ENCODE measurements at places on chromosomes 1 and 21.

GRCh38 chr1:185474440-185475149 is 157.6 kb upstream of the IVNS1ABP start:
- no peak for DNase-seq

DNA sequence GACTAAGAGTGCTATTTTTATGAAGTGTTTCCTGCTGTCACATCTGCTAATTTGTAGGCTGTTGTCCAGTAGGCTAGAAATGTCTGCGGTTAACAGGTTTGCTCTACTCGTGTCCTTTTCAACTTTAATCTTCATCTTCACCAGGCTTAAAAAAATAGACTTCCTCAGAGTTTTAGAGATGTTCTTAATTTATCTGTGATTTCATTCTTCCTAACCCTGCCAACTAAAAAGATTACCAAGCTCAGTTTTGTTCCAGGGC is 66.8 kb downstream of the SASS6 start:
- no peak for DNase-seq

DNA sequence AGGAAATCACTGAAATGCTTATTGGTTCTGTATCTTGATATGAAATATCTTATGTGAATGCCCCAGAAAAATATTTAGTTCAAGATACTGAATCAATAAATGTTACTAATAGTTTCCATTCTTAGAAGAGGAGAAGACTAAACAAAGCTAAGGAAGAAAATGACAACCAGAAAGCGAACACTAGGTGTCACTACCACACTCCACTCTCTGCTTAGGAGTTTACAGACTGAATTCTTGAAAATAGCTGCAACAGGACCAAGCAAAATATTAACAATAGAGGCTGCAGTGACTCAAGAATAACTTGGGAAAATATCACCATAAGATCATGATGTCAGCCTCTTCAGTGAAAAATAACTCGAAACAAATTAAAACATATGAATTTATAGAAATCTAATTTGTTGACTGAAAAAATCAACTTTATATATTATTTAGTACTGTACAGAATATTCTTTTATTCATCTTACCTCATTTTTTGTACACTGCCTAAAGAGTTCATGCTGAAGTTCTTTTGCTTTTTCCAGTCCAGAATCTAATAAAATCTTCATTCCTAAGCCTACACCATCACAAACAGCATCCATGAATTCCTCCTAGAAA is 61.6 kb downstream of the KIF14 start:
- DNase-seq = no peak

DNA sequence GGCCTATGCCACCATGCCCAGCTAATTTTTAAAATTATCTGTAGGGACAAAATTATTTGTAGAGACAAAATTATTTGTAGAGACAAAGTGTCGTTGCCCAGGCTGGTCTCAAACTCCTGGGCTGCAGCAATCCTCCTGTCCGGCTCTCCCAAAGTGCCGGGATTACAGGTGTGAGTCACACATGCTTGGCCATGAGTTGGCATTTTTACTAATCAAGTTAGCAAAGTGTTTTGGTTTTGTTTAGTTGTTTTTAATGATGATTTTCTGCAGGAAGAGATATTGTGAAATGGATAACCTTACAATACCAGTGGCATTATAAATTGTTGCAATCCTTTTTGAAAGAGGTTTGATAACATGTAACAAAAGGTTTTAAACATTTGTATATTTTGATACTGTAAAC is 65.3 kb upstream of the MAGI3 start:
- DNase-seq = no peak

GRCh38 chr1:111110197-111110899 is 29.5 kb downstream of the DRAM2 start:
- DNase-seq = no peak

DNA sequence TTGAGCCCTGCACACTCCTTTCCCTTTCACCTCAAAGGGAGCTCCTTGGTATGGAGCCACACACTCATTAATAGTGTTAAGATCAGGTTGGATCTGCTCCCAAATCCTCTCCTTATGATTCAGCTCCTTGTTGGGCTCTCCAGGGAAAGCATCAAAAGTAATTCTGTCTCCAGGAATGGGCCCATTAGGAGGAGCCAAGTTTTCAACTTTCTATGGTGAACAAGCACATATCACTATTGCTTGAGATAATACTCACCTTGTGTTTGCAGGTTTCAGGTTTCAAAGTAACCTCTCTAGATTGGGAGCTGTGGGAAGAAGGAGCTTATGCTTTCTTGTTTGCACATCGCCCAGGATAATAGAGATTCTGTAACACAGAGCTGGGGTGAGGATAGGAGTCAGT is 164.8 kb downstream of the TNFSF18 start:
- no peak for DNase-seq

DNA sequence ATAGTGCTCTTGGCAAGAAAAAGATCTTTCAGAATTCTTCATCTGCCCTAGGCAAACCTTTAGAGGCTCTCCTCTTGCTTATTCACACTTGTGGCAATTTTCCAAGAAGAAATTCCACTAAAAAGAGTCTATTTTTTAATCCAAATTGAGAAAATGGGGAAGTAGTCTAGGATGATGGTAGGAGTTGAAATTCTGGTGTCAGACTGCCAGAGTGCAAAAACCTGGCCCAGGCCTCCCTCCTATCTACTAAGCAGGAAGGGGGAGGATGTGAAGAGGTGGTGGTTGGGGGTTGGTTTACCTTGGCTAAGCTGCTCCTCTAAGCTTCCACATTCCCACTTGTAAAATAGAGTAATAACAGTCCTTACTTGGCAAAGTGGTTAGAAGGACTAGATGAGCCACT is 120.6 kb upstream of the KCNJ15 start:
- DNase-seq = no peak

GRCh38 chr1:241592273-241592958 is 47.8 kb downstream of the CHML start:
- no peak for DNase-seq

DNA sequence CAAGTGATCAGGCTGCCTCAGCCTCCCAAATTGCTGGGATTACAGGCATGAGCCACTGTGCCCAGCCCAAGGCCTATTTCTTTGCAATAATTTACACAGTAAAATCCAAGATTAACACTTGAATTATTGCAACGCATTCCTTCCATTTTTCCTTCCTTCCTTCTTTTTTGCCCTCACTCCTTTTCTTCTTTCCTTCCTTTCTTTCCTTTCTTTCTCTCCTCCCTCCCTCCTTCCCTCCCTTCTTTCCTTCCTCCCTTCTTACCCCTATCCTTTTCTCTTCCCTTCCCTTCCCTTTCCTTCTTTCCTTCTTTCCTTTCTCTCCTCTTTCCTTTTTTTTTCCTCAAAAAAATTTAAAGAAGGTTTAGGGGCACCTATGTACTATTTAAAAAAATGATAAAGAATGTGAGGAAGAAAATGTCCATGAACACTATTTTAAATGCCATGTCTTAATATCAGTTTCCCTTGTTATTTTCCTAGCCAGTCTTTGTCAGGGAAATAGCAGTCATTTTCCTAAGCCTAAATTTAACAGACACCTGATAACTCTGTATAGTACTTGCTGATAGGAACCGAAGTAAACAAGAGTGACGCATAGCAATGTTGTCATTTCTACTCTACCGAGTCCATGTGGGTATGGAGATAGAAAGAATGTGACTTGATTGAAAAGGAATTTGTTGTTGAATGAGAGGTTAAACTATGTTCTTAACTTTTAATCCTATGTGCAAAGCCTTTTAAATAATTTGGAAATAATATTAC is 79.8 kb upstream of the HMCN1 start:
- DNase-seq = no peak

GRCh38 chr21:37848721-37849490 is 67.4 kb downstream of the KCNJ6 start:
- no peak for DNase-seq

GRCh38 chr1:204507317-204508105 is 8.7 kb upstream of the MDM4 start:
- peak; percentile 92 for DNase-seq

- DNase-seq = no peak
These were observed 22.8 kb upstream of the DEGS1 start for GRCh38 chr1:224160171-224160682.

- peak; percentile 1 for DNase-seq
These were observed 53.9 kb upstream of the LBR start for GRCh38 chr1:225481738-225482137.

DNA sequence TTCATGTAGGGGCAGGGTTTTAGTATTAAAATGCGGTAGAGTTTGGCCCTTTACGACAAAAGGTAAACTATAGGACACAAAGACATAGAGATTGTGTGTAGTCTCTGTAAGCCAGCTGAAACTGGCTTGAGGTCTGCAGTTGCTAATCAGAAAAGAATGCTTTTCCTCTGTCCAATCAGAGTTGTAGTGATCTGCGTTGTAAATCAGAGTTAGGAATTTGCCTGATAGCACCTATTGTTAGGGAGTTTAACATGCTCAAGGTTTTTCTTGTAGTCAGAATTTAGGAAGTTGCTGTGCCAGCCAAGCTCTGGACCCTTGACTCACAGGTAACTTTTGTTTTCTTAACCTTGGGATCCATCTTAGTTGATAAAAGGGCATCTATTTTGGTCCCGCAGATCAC is 61.2 kb upstream of the VTCN1 start:
- no peak for DNase-seq

DNA sequence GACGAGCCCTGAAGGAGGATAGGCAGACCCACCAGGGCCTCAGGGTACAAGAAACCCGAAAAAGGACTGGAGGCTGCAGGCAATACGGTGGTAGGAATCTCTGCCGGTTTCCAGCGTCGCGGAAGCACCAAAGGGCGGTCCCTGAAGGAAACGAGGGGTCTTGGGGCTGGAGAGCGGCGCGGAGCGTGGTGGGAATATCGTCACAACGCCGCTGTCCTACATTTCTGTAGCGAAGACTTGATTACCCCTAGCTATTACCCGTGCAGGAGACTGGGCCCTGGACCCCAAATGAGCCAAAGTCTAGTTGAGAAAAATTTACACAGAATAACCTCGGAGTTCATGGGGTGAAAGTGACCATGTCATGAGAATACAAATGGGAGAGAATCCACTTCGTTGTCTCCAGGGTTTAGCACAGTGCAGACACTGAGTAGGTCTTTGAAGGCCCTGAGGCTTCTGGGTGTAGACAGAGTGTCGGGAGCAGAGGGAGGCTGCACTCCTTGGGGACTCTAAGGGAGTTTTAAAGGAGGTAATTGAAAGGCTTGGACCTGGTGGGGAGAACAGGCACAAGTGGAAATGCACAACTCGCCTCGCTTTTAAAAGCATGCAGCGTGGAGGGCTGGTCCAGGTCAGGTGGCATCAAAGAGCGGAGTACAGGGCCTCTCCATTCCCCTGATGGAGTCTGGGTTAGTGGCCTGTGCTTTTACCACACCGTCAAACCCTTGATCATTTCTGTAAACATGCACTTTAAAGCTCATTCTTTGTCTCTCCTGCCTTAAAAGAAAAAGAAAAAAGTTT is 1.5 kb downstream of the ATP1A1 start:
- peak; percentile 32 for DNase-seq

GRCh38 chr1:200247518-200247917 is 162.3 kb downstream of the ZNF281 start:
- DNase-seq = peak; percentile 50

- DNase-seq = no peak
These were observed 78.2 kb upstream of the TENT5C start for GRCh38 chr1:117527566-117528102.

- no peak for DNase-seq
These were observed 76.8 kb downstream of the FOXJ3 start for GRCh38 chr1:42258218-42258617.

DNA sequence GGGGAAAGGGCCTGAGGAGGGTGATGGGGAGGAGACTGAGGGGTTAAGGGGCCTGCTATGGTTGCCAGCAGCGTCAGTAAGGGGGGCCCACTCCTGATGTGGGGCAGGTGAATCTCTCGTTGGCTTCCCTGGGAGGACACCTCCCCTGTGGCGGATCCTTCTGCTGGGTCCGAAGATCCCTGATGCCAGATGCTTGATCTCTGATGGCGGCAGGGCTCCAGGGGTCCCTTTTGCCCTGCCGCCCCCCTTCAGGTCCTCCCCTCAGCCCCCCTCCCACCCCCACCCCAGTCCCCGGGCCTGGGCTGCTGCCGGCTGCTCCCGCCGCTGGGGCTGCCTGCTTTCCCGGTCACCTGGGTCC is 219 bp downstream of the CELF3 start:
- DNase-seq = no peak

GRCh38 chr1:7576946-7577657 is 194.0 kb upstream of the VAMP3 start:
- no peak for DNase-seq

DNA sequence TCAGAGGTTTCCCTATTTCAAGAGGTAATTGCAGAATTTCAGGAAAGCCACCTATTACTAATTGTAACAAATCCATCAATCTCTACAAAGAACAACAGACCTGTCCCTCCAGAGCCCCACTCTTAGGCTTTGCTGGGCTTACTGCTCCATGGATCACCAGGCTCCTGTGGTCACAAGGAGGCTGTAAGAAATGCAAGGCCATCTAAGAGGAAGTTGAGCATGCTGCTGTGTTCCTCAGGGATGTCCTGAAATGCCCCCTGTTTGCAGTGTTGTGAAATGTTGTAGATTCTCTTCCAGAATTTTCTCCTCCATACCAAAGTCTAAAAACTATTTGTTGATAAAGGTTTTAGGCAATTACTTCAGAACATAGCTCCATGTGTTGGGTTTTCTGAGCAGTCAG is 24.4 kb upstream of the DUSP23 start:
- DNase-seq = no peak

- DNase-seq = no peak
These were observed 145.3 kb downstream of the SEC16B start for GRCh38 chr1:177824508-177824982.

GRCh38 chr21:25615880-25616279 is 8.6 kb upstream of the MRPL39 start:
- DNase-seq = no peak

DNA sequence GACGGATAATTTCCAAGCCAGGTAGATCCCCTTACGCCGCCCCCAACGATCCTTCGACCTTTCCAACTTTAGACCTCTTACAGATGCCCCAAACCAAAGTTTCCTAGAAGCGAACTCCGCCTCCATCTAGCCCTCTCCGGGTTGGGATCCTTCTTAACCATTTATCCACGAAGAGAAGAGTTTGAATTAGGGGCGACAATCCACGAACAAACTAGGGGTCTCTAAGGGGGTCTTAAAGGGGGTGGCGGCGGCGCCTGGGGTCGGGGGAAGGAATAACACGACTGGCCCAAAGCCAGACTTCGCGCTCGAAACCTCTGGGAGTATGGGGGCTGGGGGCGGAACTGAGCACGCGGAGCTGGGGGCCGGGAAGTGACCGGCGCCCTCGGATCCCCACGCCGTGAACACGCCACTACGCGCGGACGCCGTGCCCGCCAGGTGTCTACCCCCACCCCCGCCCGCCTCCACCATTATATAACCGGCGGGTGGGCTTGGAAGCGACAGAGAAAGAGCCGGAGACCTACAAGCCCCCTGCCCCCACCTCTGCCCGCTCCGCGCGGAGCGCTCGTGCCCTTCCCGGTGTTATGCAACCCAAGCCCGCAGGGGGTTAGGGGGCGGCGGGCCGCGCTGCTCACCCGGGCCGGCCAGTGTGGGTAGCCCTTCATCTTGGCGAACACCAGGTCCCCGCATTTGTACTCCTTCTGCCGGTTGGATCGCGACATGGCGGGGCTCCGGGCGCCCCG is 594 bp downstream of the HDGF start:
- DNase-seq = peak; percentile 61

All from NCI-H1417 (cell line).